Inflammatory macrophage treated with lipopolysaccharide for 1 hour (primary cell): ENCODE measurements at places on chromosomes 4 and X.

DNA sequence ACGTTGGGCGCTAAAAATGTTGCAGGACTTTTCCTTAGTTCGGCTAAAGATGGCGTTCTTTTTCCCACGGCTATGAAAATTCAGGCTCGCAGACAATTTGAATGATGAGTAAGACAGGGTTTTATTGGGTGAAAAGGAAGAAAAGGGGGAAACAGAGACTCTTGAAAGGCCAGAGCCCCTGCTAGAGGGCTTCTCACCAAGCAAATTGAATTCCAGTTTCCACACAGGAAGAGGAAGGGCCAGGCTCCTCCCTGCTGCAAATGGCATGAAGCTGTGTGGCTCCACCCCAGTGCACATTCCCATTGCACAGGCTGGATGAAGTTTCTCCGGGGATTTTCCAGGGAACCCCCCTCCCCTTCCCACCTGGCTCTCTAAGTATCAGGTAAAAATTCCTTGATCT is 210.9 kb downstream of the KLHL4 start:
- no peak for DNase-seq

DNA sequence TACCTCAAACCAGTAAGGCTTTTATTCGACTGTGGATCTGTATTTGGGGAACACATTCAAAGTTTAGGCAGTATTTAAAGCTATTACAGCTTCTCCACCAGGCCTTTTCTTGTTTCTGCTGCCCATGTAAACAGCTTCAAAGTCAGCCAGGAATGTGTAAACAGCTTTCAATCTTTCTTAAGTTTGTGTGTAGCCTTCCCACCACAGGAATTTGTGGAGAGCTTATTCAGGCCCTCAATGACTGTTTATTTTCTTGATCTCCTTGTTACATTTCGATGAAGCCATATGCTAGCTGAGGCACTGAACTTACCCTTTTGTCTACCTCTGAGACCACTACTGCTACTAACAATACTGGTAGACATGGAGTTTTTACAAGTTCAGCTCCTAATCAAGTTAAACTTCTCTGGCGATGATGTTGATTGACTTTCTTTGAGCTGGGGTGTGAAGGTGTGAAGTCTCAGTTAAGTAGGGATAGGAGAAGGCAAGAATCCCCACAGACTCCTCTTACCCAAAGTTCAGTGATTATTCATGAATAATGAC is 72.6 kb downstream of the NWD2 start:
- DNase-seq = no peak

- DNase-seq = no peak
These were observed 521.8 kb upstream of the AGA start for GRCh38 chr4:177964061-177964460.

DNA sequence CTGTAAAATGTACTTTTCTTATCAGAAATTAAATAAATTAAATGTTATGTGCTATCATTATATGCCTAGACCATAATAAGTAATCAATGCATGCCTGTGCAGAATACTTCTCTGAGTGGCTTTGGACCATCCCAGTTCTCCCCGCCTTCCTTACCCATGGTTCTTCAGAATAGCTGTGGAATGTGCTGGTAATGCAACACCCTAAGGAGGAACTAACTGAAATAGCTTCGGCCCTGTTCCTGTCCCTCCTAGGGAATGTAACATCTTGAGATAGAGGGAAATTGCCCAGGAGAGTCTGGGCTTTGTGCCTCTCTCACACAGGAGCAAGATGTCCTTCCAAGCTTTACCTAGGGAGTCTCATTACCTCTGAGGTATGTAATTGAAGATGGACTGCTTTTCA is 693.6 kb upstream of the HS3ST1 start:
- DNase-seq = peak; percentile 27

DNA sequence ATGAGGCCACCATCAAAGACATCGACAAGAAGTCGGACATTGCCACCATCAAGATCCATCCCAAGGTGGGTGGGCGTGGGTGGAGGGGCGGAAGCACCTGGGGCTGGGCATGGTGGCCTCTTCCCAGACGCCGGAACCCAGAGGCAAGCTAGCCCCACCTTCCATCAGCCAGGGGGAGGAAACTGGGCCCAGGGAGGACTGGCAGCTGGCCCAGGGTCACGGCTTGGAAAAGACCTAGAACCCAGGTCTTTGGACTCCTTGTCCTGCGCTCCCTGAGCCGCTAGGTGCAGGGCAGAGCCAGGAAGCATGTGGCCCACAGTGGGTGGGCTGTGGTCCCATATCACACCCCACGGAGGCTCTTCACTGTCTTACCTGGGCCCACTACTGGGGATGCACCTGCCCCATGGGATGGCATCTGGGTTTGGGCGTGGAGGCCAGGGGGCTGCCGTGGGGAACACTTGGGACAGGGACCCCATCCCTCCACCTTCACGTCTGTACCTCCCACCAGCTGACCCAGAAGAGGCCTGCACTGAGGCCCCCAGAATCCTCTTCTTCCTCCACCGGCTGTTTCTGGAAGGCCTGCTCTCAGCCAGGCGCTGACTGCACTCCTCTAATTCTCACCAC is 17.3 kb downstream of the HTRA3 start:
- DNase-seq = no peak

DNA sequence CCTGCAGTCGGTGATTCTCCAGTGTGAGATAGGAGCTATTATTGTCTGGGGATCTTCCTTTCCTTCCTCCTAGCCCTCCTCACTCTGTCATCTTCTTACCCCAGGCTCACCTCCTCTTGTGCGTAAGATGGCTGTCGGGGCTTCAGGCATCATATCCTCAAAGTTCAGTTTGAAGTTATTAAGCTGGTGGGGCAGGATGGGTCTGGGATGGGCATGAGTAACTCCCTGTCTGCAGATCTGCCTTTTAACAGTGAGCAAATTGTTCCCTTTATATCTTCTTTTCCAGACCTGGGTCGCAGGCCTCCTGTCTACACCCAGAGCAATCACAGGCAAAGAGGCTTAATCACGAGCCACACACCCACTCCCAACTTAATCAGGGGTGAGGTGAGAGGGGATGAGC is 900 bp upstream of the MTMR1 start:
- DNase-seq = no peak

DNA sequence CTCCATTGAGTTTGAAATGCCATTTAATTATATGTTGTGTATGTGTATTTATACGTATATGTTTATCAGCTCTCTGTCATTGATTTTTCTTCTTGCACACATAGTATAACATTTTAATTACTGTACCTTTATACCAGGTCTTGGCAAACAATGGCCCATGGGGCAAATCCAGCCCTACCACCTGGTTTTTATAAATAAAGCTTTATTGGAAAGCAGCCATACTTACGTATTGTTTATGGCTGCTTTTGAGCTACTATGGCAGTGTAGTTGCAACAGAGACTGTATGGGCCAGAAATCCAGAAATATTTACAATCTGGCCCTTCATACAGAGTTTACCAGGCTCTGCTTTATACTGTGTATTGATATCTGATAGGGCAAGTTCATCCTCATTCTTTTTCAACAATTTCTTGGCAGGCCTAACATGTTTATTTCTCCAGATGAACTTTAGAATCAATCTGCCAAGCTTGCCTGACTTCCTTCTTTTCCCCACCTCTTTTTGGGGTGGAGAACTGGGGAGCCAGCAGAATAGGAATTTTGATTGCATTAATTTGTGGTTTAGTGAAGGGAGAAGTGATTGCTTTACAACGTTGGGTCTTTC is 15.8 kb downstream of the DCUN1D4 start:
- DNase-seq = peak; percentile 12

- no peak for DNase-seq
These were observed 958 bp upstream of the UGT2B7 start for GRCh38 chr4:69095301-69095731.

GRCh38 chr4:7634661-7635251 is 200.0 kb upstream of the PSAPL1 start:
- DNase-seq = peak; percentile 69

- DNase-seq = no peak
These were observed 446.3 kb upstream of the FRG1 start for GRCh38 chr4:189494407-189494806.

DNA sequence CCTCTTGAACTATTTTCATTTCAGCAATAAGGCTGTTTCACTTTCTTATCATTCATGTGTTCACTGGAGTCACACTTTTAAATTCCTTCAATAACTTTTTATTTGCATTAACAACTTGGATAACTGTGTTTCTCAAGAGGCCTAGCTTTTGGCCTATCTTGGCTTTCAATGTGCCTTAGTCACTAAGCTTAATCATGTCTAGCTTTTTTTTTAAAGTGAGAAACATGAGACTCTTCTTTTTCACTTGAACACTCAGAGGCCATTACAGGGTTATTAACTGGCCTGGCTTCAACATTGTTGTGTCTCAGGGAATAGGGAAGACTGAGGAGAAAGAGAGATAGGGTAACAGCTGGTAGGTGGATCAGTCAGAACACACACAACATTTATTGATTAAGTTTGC is 64.0 kb upstream of the VCX2 start:
- no peak for DNase-seq

DNA sequence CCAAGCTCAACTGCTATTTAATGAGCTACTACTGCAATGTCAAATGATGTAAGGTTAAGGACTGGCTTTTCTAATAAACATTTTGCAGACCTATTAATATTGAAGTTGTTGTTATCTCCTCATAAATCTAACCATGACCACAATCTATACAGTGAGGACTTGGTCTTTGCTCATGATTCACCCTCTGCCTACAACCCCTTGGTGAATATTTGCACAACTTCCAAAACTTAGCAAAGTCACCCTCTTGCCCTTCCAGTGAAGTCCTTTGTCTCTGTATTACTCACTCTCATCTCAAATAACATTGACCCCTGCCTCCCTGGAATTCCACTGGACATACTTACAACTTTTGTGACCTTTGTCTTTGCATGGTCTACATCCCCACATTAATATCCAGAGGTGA is 204.5 kb downstream of the KCNIP4 start:
- DNase-seq = no peak

DNA sequence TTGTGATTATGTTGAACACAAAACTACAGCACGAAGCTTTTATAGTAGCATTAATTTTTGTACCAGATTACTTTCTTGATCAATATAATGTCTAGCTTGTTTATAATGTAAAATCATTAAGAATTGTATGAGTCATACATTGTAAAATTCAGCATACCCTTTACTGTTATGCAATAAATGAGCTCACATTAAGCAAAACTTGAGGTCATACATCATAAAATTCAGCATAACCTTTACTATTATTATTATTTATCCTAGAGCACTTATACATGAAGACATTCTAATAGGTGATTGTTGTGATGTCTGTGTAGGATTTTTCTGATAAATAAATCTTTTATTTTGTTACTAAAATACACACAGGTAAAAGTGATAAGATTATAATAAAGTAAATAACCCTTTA is 49.4 kb downstream of the DTHD1 start:
- DNase-seq = no peak

DNA sequence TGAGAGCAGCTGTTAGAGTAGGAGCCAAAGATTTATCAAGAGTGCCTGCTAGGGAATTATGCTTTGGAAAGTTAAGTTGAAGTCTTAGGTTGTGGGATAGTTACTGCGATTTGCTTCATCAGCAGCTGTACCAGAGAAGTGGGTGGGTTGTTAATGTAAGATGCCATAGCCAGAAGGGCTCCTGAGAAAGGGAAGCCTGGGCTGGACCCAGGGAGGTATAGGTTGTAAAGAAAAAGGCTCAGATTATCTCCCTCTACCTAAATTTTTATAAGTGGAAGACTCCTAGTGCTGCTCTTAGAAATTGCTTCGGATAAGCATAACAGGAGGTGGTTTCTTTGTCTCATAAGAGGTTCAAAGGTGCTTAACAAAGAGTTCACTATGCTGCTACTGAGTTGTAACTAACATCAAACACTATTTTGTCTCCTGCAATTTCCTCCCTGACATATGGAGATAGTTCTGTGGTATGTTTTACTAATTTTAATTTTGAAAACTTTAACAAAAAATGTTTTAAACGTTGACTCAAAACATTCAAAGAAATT is 356.9 kb downstream of the DTHD1 start:
- DNase-seq = no peak

DNA sequence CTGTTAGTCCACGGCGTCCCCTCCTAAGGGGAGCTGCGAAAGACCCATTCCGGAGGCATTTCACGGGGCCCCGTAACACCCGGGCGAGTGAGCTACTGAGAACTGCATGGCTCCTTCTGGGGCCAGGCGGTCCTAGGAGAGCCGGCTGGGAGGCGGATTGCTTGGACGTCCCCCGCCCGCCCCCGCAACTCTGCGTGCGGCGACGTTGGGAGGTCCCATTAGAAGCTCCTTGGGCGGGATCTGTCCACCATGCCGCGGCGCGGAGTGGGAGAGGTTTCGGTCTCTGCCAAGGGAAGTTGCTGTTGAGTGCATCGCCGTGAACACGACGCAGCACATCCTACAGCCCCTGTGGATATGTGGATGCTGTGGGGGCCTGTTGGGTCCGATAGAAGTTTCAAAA is 85.4 kb upstream of the IGFBP7 start:
- DNase-seq = no peak

DNA sequence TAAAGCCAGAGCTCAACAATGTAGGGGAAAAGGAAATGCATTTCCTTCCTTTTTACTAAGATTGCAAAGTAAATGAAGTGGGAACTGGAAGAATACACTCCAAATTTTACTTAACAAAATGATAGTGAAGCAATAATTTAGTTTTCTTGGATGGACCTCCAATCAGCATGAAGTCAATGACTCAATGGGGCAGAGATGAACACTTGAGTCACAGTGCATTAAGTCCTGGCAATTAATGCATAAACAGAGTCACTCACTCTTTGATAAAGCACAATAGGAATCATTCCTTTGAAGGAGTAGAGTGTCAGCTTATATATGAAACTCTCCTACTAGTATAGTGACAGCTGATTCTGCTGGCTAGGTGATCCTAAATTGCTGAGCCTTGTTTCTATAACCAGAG is 66.7 kb upstream of the FRAS1 start:
- DNase-seq = no peak

GRCh38 chr4:149723065-149723464 is 92.6 kb downstream of the IQCM start:
- DNase-seq = no peak

- DNase-seq = no peak
These were observed 136.5 kb upstream of the GALNTL6 start for GRCh38 chr4:171676555-171677215.

DNA sequence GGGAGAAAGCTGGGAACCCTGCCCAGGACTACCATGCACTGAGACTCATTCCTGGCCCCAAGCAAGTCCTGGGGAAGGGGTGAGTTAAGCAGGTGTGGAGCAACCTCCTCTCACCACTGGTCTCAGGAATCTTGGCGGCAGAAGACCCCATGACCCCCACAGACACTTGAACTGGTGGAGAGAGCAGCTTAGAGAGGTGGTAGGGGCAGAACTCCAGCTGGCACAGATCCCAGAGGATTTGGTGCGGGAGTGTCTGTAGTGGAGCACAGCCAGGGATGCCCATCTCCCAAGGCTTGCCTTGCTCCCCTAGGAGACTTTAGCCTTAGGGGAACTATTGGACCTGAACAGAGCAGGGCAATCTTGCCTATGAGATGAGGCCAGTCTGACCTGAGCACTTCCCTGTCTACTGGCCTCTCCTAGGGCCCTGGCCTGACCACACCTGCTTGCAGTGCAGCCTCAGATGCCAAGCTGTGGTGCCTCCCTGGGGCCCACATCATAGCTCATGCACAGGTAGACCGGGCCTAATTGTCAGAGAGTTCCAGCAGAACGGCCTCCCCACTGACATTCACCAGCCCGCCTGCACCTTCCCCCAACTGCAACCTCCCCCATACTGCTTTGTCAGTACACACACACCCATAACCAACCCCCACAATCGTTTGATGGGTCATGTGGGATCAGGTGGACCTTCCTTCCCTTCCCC is 78.0 kb downstream of the NAA11 start:
- DNase-seq = no peak

GRCh38 chr4:157143369-157143768 is 67.4 kb downstream of the GLRB start:
- peak; percentile 12 for DNase-seq
